GM23338 (cell line): ENCODE measurements at places on chromosomes 3 and 15. TPM values are rescaled to one million over a fixed set of nuclear protein-coding genes. Genes with fewer than 3 reads are reported as not detected.

DNA sequence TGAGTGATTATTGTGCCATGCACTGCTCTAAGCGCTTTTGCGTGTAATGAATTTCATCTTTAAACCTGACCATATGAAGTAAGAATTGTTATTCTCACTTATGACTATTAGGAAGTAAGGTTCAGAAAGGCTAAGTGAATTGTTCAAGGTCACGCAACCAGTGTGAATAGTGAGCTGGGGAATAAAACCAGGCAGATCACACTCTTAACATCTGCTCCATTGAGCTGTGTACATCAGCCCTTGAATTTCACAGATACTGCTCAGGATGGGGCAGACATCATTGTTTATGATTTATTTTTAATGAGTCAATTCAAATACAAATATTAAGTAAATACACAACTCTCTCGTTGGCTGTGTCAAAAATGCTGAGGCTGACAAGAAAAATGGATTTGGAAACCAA lies 184.5 kb downstream of the FNDC3B start:
- no peaks in the 10 kb centered on the region for H3K27me3 ChIP-seq
- no peaks in the 10 kb centered on the region for H3K36me3 ChIP-seq
- H3K4me1 ChIP-seq, result peaks cover 62% of the 10 kb centered on the region
- no peak for DNase-seq
- no peak overlapping the region for H3K27ac ChIP-seq

DNA sequence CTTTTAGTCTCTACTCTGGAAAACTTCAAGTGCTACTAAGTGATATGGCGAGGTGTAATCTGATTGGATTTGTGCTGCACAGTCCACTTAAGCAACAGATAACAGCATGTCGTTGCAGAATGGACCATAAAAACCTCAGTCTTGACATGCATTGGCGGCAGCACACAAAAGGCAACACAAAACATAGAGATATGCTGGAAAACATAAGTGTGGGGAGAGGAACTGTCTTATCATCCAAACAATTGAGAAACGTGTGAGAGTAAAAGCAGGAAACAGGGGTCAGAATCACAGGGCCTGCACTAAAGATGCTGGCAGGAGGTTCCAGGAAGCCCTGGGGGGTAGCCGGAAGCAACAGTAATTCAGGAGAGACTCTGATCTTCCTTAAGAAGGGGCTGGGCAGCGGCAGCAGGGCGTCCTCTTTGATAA lies 82.1 kb downstream of the CGNL1 start:
- DNase-seq, result no peak
- peaks cover 39% of the 10 kb centered on the region for H3K36me3 ChIP-seq
- H3K4me1 ChIP-seq, result no peaks in the 10 kb centered on the region

GRCh38 chr3:104402902-104403301 lies 963.8 kb upstream of the ALCAM start:
- H3K27me3 ChIP-seq, result no peaks in the 10 kb centered on the region
- H3K36me3 ChIP-seq, result no peaks in the 10 kb centered on the region
- no peaks in the 10 kb centered on the region for H3K4me1 ChIP-seq
- H3K4me3 ChIP-seq, result no peak overlapping the region
- no peak overlapping the region for H3K27ac ChIP-seq

- no peaks in the 10 kb centered on the region for H3K36me3 ChIP-seq
- no peak overlapping the region for H3K4me3 ChIP-seq
- H3K27ac ChIP-seq, result no peak overlapping the region
- H3K4me1 ChIP-seq, result no peaks in the 10 kb centered on the region
- no peaks in the 10 kb centered on the region for H3K27me3 ChIP-seq
- DNase-seq, result no peak
Observed at GRCh38 chr15:38894243-38894948, 329.8 kb upstream of the RASGRP1 start.

DNA sequence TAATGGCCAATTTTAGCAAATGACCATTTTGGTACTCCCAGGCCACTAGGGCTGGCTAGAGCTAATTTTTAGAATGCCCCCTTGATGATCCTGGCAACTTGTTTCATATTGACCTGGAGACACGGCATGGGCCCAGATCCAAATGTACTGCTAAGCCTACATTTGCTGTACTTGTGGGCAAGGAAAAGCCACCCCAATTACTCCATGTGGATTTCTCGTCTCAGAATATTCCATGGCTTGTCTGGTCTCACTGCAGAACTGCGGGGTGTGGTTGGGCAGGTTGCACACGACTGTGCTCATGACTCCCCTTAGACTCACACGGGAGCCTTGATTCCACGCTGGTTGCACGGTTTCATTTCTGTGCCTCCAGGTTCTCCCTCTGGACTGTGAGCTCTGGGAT lies 140.9 kb downstream of the RPLP1 start:
- H3K4me3 ChIP-seq, result no peak overlapping the region
- no peaks in the 10 kb centered on the region for H3K36me3 ChIP-seq
- no peaks in the 10 kb centered on the region for H3K27me3 ChIP-seq
- no peaks in the 10 kb centered on the region for H3K4me1 ChIP-seq
- H3K27ac ChIP-seq, result no peak overlapping the region

GRCh38 chr15:99385865-99386264 lies 134.6 kb downstream of the LRRC28 start:
- H3K36me3 ChIP-seq, result no peaks in the 10 kb centered on the region
- H3K27ac ChIP-seq, result no peak overlapping the region
- no peaks in the 10 kb centered on the region for H3K4me1 ChIP-seq

DNA sequence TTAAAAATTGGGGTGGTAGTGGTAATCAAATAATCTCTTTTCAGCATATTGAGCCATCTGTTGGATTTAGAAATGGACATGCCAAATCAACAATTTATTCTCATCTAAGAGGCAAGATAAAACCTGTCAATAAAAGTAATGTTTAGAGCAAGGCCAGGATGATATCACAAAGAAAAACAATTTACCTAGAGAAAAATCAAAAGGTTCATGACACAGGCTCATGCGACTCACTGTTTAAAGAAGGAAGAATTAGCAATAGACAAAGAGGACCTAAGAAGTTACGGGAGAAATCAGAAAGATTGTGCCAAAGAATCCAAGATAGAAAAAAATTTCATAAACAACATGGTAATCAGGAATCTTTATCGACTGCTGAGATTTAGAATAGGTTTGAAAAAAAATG lies 868.5 kb upstream of the GBE1 start:
- no peak overlapping the region for H3K4me3 ChIP-seq
- no peaks in the 10 kb centered on the region for H3K27me3 ChIP-seq
- no peaks in the 10 kb centered on the region for H3K4me1 ChIP-seq
- no peak overlapping the region for H3K27ac ChIP-seq
- no peaks in the 10 kb centered on the region; the same call in 1 of the 2 replicates for H3K36me3 ChIP-seq
- DNase-seq, result no peak

GRCh38 chr15:93486407-93487117 lies 397.6 kb upstream of the RGMA start:
- H3K27ac ChIP-seq, result no peak overlapping the region
- no peak for DNase-seq
- no peaks in the 10 kb centered on the region for H3K36me3 ChIP-seq
- H3K4me3 ChIP-seq, result no peak overlapping the region
- peaks cover 6% of the 10 kb centered on the region; the same call in 1 of the 2 replicates for H3K4me1 ChIP-seq
- no peaks in the 10 kb centered on the region for H3K27me3 ChIP-seq

DNA sequence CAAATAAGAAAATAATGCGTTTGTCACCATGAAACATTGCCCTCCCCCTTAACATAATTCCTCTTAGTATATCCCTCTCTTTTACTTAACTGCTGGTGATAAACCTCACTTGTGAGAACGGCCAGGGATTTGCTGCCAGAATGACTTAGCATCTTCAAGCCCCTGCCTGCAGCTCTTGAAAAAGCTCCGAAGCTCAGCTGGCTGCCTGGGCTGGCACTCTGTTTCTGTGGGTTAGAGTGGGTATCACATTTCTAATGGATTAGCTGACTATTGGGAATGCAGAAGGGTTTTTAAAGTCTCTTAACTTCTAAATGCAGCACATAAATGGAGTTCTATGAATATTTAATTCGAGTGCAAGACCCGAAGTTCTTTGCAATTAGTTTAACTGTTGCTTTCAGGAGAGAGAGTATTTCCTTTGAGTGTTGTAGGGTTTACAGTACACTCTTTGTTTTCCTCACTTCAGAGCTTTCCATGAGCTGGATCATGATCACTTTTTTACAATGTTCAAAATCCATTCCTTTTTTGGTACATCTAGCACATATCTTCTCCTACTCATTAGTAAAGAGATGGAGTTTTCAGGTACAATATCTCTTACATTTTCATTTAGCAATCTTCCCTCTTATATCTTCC lies 124.7 kb upstream of the RBMS3 start:
- no peaks in the 10 kb centered on the region for H3K36me3 ChIP-seq
- no peaks in the 10 kb centered on the region for H3K27me3 ChIP-seq
- peak; percentile 52 for DNase-seq
- 0 out of 2 replicates have a peak, but pooled peaks cover 7% of the 10 kb centered on the region for H3K4me1 ChIP-seq

GRCh38 chr3:186932281-186933181 lies 2.2 kb downstream of the ST6GAL1 start:
- DNase-seq, result no peak
- peaks cover 28% of the 10 kb centered on the region for H3K4me1 ChIP-seq
- peak overlapping the region; percentile 98 for H3K4me3 ChIP-seq
- H3K36me3 ChIP-seq, result peaks cover 7% of the 10 kb centered on the region
- peak overlapping the region; percentile 20; the same call in 1 of the 2 replicates for H3K27ac ChIP-seq

DNA sequence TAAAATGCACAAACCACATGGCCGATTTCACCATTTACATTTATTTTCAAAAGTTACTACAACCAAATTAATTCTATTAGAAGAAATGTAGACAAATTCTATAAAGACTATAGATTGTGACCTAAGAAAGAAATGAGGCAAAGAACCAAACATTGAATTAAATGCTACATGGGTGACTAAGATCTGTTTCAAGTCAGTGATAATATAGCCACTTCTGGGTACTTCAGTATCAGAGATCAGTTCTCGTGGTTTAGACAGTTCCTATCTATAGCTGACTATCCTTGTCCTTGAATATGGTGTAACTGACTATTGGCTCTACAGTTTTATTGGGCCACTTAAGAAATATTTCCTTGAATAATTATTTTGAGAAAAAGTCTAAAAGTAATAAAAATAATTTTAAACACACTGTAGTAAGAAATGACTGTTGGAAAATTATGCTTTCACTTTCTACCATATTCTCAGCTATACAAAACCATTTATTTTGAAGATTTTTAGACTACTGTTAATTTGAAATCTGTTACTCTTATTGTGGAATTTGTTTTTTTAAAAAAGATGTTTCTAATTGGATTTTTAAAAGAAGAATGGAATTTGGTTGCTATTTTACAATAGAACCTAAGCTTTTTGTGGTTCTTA lies 14.1 kb downstream of the KCNMB3 start:
- no peaks in the 10 kb centered on the region for H3K36me3 ChIP-seq
- H3K27me3 ChIP-seq, result no peaks in the 10 kb centered on the region
- no peak for DNase-seq
- H3K4me1 ChIP-seq, result peaks cover 27% of the 10 kb centered on the region

- no peak overlapping the region for H3K4me3 ChIP-seq
- H3K4me1 ChIP-seq, result no peaks in the 10 kb centered on the region
- no peak for DNase-seq
- H3K27ac ChIP-seq, result no peak overlapping the region
- H3K36me3 ChIP-seq, result no peaks in the 10 kb centered on the region
Observed at GRCh38 chr3:152213203-152213602, 55.5 kb upstream of the MBNL1 start.

DNA sequence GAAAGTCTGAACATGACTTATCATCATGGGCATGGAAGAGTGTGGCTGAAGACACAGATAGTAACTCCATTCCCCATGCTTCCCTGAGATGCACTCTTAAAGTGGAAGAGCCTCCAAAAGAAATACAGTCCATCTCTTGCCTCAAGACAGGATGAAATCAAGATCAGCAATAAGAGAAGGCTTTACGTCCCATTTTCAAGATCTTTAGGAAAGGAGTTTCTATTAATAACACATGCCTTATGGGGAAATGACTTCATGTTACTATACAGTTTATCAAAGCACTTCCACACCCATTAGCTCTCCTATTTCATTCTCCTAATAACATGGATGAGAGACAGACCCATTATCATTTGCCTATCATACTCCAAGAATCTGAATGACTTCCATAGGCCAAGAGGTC lies 6.1 kb upstream of the KBTBD12 start:
- no peak overlapping the region for H3K27ac ChIP-seq
- no peaks in the 10 kb centered on the region for H3K4me1 ChIP-seq
- no peak for DNase-seq

DNA sequence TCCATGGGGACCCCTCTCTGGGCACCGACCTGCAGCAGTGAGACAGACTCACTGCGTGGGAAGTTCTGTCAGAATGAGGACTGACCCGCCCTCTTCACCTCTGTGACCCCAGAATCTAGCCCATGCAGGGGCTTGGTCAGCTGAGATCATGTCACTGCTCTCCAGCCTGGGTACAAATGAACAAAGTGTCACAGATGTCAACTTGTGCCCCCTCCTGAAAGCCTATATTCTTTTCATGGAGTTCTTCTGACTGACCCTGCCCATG lies 210.8 kb downstream of the XXYLT1 start:
- H3K36me3 ChIP-seq, result no peaks in the 10 kb centered on the region
- H3K4me1 ChIP-seq, result no peaks in the 10 kb centered on the region
- DNase-seq, result no peak

DNA sequence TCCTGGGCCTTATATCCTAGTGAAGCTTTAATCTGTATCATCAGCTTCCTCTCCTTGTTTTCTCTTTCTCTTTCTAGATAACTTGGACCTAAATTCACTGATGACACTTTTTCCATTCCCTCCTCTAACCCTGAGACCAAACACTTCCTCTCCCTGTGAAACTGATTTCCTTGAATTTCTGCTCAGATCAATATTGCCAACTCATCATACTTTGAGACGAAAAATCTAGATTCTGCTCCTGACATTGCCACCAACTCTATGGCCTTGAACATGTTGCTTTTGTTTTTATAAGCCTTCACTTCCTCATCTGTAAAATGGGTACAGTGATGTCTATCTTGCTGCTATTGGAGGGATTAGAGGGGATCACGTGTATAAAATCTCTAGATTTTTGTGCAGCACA lies 42.7 kb upstream of the RASGRF1 start:
- no peak overlapping the region for H3K4me3 ChIP-seq
- peaks cover 22% of the 10 kb centered on the region for H3K4me1 ChIP-seq
- no peak for DNase-seq
- H3K36me3 ChIP-seq, result no peaks in the 10 kb centered on the region

DNA sequence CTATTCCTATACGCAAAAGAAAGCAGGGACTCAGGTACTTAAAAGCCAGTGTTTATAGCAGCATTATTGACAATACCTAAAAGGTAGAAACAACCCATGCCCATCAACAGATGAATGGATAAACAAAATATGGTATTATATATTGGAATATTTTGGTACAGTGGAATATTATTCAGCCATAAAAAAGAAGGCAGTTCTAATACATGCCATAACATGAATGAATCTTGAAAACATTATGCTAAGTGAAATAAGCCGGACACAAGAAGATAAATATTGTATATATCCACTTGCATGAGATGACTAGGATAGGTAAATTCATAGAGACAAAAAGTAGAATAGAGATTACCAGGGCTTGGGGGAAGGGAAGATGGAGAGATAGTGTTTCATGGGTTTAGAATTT lies 9.2 kb downstream of the FNDC3B start:
- no peaks in the 10 kb centered on the region for H3K27me3 ChIP-seq
- DNase-seq, result no peak
- peaks cover 35% of the 10 kb centered on the region for H3K4me1 ChIP-seq
- H3K27ac ChIP-seq, result no peak overlapping the region

GRCh38 chr3:46080124-46080968 lies 53.1 kb upstream of the XCR1 start:
- H3K27me3 ChIP-seq, result no peaks in the 10 kb centered on the region
- H3K4me3 ChIP-seq, result no peak overlapping the region
- peaks cover 11% of the 10 kb centered on the region; the same call in 1 of the 2 replicates for H3K36me3 ChIP-seq
- H3K4me1 ChIP-seq, result no peaks in the 10 kb centered on the region
- no peak overlapping the region for H3K27ac ChIP-seq

PHLDB2 gene
- 33.7 and 35.3 TPM in 2 replicates for total RNA-seq

IQCF5 gene
- total RNA-seq, result not detected in 2 replicates

AMT gene
- 32.8 and 39.9 TPM in 2 replicates for total RNA-seq

TGM5 gene
- total RNA-seq, result not detected in 2 replicates

SYNPR gene
- 0.38 and 2.6 TPM in 2 replicates for total RNA-seq

PLA2G4D gene
- total RNA-seq, result 0.07 TPM in 1 of 2 replicates, not detected in the other

CYP1A1 gene
- total RNA-seq, result 0.50 and 1.4 TPM in 2 replicates
